ENCODE measurements at places on chromosomes 11 and 22. TPM values are rescaled to one million over a fixed set of nuclear protein-coding genes. Genes with fewer than 3 reads are reported as not detected.

DNA sequence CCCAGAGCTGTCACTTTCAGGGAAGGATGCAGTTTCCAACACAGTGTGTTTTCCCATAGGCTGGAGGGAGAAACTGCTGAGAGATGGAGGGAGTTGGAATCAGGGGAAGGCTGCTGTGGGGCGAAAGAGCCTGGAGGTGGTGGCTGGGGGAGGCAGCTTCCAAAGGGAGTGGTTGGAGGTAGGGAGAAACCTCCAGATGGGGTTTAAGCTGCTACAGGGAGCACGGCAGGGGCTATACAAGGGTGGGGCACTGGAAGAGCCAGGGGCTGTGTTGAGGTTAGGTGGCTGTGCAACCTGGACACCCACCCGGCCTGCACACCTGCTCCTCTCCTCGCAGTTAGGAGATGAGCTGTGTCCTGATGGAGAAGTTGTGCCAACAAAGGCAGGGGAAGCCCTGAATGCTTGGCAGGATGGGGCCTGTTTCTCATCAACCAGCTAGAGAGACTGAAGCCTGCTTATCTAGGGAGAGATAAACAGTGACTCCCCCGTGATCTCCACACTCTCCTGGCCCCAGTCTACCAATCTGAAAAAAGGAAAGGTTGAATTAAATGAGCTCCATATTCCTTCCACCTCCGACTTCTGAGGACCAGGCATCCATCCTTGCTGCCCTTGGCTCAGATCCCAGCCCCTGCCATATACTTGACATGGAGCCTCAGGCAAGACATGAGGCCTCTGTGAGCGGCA, 3.6 kb upstream of the SLCO2B1 start:
- DNase-seq, result no peak

- no peak for DNase-seq
These were observed 405.7 kb downstream of the AASDHPPT start for GRCh38 chr11:106482917-106483785.

- no peak for DNase-seq
These were observed 10.0 kb upstream of the TMA7B start for GRCh38 chr22:39949964-39950737.

- DNase-seq, result no peak
These were observed 8.5 kb upstream of the ZNRF3 start for GRCh38 chr22:28874811-28875320.

GRCh38 chr22:27045103-27045947, 387.9 kb downstream of the MIAT start:
- no peak for DNase-seq

- DNase-seq, result no peak
These were observed 48.7 kb downstream of the IGF2 start for GRCh38 chr11:2090172-2091111.

DNA sequence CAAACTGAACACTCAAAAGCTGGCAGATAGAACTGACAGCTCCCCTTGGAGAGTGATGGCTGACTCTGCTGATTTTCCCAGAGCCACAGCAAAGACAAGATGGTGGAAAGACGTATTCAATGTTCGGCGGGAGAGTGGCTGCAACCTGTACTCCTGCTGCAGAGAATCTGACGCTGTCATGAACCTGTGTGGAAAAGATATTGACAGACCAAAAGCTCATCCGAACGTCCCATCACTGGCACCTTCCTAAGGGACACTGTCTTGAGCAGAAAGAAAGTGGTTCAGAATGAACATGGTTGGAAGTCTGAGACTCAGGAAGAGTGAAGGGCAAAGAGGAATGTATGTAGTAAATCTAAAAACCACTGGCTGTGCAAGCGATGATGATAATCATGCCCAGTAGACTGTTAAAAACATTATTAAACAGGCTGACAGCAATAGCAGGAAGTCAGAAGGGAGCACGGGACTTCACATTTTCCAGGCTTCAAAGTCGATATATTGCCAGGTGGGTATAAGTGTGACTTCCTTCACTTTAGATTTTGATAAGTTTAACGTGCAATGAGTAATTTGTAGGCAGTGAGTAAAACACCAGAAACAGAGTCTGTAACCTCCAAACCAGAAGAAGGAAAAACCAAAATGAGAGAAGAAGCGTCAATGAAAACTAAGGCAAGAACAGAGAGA, 6.2 kb upstream of the IL17REL start:
- no peak for DNase-seq

DNA sequence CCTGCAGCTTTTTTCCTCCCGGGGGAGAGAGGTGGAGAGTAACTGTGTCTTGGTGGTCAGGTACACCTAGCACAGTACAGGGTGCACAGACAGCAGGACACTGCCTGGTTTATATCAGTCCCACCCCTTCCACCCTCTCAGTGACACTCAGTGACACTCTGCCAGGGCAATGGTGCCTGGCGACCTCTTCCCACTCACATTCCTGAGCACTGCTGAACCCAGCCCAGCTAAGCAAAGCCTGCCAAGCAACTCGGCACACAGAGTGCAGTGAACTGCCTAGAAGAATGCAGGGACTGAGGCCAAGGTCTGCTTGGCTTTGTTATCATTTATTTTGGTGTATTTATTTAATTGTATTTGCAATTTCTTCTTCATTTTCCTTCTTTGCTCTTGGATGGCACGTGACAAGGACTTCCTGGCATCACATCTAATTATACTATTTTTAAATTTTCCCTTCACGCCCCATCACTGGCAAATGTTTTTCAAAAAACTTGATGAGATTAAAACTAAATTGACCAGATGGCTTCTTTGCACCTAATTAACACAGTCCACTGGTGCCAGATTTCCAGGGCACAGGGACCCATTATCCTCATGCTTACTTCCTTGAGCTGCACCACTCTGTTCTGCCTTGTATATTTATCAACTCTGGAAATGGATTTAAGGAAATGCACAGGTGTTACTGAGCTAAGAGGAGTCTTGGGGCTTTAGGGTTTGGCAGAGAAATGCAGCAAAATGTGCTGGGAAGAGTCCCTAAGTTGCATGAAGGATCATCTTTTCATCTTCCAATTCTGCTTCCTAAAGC, 205.6 kb downstream of the ADAMTS15 start:
- DNase-seq, result no peak

GRCh38 chr11:30471244-30471643, 114.9 kb downstream of the MPPED2 start:
- DNase-seq, result no peak

DNA sequence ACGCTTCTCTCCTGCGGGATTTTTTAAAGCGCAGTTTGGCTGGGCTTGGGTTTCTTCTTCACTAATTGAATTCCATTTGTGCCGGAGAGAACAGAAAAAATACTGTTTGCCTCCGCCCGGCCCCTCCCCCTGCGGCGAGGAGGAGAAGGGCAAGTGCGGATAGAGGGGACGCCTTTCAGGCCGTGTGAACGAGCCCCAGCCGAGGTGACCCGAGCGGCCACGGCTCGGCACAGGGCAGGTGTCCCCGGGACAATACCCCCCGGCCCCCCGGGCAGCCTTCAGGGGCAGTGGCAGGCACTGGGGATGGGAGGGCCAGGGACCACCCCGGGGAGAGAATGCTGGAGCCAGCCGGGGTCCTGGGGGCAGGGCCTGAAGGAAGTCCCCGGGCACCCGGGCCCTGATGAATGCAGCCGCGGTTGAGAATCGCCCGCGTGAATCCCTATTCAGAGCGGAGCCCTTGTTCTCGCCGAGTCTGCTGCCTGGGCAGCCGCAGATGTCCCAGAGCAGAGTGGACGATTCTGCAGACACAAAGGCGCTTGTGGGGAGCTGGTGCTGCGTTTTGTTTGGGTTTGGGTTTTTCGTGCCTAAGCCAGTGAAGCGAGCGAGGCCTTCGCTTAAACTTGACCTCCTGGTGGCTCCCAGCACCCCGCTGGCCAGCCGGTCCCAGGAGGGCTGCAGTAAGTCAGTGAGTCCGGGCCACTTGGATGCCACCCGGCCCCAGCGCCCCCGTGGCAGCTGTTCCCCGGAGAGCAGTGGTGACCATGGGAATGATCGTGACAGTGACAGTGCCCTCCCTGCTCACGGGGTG, 96.0 kb downstream of the WNT7B start:
- DNase-seq, result no peak

DNA sequence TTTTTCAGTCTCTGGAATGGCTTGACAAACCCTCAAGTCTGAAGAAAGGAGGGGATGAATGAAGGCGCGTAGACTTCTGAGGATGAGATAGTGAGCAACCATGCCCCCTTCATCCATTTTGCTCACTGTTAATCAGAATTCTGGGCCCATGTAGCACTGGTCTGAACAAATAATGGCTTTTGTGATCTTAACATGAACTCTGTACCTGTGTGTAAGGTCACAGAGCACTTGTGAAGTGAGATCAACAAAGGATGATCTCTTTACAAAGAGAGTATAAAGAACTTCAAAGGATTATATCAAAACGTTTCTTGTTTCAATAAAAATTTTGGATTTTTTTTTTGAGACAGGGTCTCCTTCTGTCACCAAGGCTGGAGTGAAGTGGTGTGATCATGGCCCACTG, 976.7 kb downstream of the OPCML start:
- DNase-seq, result no peak

- DNase-seq, result peak; percentile 27
These were observed 64.7 kb upstream of the ASPHD2 start for GRCh38 chr22:26364066-26365015.

DNA sequence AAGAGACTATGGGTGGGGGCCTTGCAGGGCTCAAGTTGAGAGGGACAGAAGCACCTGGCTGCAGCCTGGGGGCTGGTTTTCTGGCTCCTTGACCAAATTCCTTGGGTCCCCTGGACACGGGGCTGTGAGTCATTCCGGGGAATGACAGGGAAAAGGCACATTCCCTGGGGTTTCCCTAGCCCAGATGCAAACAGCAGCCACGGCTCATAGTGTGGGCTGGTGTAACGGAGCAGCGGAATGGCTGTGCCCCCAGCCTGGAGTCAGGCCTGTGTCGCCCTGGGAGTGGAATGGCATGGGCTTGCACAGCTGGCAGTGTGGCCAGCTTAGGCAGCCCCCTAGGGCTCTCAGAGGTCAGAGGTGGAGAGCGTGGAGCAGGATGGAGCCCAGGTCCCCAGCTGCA, 77.6 kb upstream of the KCNQ1OT1 start:
- DNase-seq, result no peak

DNA sequence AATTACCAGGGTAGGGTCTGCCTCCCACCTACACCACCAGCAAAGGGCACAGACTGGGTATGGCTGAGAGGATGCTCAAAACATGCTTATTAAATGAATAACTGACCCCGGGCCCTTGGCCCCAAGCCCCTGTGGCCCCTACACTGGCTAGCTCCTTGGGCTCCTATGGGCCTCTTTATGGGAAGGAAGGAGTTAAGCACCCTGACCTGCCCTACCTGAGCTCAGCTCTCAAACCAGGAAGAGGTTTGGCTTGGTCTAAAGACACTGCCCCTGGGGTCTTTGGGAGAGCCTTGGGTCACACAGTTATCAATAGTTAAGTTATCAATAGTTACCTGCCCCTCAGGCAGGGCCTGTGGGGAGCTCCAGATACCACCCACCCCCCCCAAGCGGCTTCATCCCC, 1.2 kb downstream of the USH1C start:
- DNase-seq, result no peak

GRCh38 chr22:22507743-22508273, 734 bp downstream of the ZNF280B start:
- no peak for DNase-seq

DNA sequence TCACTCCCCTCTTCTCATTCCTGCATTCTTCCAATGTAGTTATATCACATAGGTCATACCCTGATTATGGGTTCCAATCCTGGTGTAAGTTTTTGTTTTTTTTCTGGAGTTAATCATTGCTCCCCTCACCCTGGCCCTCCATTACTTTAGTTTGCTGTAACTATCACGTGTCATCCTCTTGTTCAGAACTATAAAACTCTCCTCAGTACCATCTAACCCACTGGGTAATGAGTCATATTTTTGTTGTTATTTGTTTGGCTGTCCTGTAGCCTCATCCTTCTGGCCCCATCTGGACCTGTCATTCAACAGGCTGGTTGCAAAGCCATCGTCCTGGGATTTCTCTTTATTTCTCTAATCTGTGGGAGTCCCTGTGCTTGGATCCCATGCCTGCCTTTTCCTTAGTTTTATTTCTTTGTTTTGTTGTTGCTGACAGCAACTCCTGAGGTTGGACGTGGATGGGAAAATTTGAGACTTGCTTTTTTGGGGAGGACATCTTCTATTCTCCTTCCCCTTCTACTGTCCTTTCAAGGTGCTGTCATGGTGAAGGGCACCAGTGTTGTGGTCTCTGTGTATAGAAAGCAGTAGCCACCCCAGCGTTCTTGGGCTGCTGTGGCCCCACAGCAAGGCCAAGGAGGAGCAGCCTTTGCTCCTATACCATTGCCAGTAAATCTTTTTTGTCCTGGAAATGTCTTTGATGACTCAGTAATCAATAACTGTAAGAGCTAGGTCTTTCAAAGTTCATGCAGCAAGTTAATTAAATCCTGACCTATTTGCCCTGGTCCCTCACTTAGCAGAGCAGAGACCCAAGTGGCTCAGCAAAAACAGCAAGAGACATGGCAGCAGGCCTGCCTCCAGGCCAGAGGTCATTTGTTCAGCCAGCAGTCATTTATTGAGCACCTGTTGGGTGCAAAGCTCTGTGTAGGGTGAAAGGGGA, 82.5 kb downstream of the C22orf31 start:
- no peak for DNase-seq

DNA sequence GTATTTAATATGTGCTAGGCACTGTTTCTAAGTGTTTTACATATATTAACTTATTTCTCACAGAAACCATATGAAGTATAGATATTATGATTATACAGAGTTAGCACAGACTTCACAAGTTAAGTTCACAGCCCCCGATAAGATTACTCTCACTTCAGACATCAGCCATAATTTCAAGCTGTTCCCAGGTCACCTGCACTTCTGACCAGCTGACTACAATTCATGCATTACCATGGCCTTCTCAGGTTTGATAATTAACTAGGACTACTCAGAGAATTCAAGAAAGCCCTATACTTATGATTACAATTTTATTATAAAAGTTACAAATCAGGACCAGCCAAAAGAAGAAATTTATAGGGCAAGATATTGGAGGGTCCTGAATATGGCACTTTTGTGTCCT, 68.2 kb upstream of the RRM1 start:
- DNase-seq, result no peak

ARHGAP8 gene
- not detected for total RNA-seq

TRIM51 gene
- total RNA-seq, result not detected

HYOU1 gene
- 156 TPM for total RNA-seq

LRP4 gene
- 0.21 TPM for total RNA-seq

DDB1 gene
- 271 TPM for total RNA-seq

TMEM45B gene
- total RNA-seq, result 0.13 TPM

C22orf42 gene
- total RNA-seq, result not detected

PKNOX2 gene
- not detected for total RNA-seq

MS4A8 gene
- not detected for total RNA-seq

TMEM258 gene
- 160 TPM for total RNA-seq

Data from GM12878 (cell line).